ENCODE measurements at places on chromosomes 2 and 18.

- no peak for DNase-seq
Measured at GRCh38 chr2:159712929-159713420, 669 bp downstream of the MARCHF7 start.

DNA sequence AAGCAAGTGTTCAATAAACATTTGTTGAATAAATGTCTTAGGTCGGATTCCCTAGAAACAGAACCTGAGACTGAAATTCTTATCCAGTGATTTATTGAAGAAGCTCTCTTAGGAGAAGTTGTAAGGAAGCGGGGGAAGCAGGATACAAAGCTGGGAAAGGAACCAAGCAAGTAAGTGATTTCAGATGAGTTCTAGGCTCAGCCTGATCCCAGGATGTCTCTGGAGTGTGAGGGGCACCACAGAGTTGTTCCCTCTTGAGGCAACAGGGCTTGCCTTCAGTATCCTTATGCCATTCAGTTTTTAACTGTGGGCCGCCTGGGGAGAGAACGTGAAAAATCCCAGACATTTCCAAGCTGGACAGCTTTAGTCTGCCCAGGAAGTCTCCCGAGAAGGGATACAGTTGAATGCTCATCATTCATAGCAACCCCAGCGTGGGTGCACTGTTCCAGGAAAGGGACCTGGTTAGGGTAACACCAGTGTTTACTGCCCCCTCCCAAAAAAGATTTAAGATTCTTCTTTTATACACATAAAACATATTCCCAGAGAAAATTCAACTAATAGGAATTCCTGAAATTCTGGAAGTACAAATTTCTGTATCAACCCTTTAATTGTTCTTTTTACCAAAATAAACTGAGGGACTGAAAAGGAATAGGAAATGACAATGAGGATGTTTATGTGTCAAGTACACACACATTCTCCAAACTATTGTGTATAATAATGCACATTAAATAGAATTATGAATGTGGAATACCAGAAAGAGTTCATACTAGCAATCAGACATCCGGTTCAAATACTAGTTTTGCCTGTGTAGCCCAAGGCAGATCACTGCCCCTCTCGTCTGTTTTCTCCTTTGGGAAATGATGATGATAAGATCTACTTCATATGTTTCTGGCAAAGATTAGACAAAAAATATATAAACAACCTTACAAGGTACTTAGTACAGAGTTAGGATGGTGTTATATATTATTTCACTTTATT is 592.1 kb upstream of the CDH2 start:
- no peak for DNase-seq

- DNase-seq, result no peak
Measured at GRCh38 chr2:240400371-240401161, 34.9 kb upstream of the GPC1 start.

GRCh38 chr18:74715865-74716712 is 118.4 kb downstream of the ZNF407 start:
- no peak for DNase-seq

DNA sequence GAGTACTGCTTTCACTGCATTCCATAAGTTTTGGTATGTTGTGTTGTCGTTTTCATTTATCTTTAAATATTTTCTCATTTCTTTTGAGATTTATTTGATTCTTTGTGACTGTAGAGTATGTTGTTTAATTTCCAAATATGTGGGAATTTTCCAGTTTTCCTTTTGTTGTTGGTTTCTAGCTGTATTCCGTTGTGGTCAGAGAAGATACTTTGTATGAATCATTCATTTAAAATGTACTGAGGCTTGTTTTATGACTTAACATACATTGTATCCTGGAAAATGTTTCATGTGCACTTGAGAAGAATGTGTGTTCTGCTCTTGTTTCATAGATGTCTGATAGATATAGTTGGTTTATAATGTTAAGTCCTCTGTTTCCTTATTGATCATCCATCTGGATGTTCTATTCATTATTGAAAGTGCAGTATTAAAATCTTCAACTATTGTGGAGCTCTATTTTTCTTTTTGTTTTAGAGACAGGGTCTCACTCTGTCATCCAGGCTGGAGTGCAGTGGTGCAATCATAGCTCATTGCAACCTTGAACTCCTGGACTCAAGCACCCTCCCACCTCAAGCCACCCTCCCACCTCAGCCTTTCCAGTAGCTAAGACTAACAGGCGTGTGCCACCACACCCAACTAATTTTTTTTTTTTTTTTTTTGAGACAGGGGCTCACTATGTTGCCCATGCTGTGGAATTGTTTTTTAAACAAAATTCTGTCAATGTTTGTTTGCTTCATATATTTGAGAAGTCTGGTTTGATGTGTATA is 96.8 kb downstream of the TAF4B start:
- no peak for DNase-seq

- DNase-seq, result no peak
Measured at GRCh38 chr18:59006461-59007067, 133.1 kb upstream of the SEC11C start.

GRCh38 chr2:105052773-105053172 is 14.9 kb downstream of the MRPS9 start:
- DNase-seq, result no peak

- DNase-seq, result no peak
Measured at GRCh38 chr2:164368896-164369295, 252.4 kb downstream of the GRB14 start.

- DNase-seq, result no peak
Measured at GRCh38 chr2:125842041-125842440, 813.9 kb upstream of the GYPC start.

GRCh38 chr2:59449274-59449673 is 1104.2 kb downstream of the BCL11A start:
- no peak for DNase-seq

DNA sequence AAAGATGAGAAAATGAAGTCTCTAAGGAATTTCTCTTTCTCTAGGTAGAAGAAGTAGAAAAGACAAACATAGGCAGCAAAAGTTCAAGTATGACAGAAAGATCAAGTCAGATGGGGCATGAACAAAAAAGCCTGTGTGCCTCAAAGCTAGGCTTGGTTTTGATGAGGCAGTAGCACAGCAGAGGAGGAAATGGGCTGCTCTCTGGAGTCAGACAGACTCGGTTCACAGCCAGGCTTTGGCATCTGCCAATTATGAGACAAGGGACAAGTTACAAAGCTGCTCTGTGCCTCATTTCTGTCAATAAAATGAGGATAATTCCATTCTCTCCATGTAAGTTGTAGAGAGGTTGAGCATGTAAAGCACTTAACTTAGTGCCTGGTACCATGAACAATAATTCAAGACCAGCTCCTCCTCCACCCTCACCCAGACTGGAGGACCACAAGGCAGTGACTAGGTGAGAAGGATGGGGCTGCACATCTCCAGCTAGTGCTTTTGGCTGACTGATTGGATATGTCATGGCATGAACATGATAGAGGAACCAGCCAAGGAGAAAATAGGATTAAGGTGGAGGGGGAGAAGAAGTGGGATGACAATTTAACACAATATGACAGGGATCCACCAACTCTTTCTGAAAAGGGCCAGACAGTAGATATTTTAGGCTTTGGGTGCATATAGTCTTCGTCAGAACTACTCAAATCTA is 84.6 kb downstream of the TMEM163 start:
- DNase-seq, result no peak

DNA sequence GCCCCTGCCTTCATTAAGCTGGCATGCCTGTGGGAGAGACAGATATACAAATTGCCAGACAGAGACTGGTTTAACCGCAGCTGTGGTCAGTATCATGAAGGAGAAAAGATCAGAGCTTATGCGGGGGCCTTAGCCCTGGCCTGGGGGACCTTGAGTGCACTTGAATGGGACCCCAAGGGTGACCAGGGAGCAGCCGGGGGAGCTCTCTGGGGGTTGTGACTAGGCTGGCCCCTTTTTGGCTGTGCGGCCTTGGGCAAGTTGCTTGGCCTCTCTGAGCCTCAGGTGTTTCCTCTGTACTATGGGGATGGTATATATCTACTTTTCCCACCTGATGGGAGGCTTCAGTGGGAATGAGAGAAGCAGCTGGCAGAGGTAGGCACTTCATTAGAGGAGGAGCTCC is 35.7 kb downstream of the INHBB start:
- no peak for DNase-seq

- no peak for DNase-seq
Measured at GRCh38 chr2:188176620-188177019, 115.1 kb upstream of the GULP1 start.

DNA sequence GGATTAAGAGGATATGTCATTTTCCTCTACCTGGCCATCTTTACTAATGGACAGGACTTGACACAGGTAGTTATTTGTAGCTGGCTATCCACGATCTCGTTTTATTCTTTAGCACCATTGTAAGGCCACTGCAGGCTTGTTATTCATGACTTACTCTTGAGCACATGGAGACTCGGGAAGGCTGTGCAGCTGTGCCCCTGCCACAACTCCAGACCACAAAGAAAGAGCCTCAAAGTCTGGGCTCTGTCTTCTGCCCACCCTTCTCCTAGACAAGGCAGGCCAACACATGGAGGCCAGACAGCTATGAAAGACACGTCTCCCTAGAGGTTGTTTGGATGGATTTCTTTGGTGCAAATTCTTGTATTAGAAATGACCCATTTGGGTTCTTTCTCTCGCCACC is 133.8 kb downstream of the NAPG start:
- DNase-seq, result no peak

- no peak for DNase-seq
Measured at GRCh38 chr2:229407170-229407569, 136.1 kb upstream of the PID1 start.

- DNase-seq, result no peak
Measured at GRCh38 chr2:188523919-188524318, 232.2 kb downstream of the GULP1 start.

DNA sequence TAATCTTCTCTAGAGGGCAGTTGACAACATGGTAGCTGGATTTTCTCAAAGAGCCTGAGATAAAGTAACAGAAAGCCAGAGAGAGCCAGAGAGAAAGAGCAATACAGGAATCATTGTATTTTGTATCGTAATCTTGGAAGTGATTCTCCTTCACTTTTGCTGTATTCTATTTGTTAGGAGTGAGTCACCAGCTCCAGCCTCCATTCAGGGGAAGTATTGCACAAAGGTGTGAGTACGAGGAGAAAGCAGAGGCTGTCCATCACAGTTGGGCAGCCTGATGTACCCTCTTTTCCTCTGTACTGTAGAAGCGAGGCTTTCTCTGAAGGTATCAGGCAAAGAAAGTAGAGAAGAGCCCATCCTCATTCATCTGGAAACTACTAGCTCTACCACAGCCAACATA is 176.8 kb downstream of the KCNS3 start:
- no peak for DNase-seq

- no peak for DNase-seq
Measured at GRCh38 chr2:235727891-235728799, 234.3 kb downstream of the AGAP1 start.

DNA sequence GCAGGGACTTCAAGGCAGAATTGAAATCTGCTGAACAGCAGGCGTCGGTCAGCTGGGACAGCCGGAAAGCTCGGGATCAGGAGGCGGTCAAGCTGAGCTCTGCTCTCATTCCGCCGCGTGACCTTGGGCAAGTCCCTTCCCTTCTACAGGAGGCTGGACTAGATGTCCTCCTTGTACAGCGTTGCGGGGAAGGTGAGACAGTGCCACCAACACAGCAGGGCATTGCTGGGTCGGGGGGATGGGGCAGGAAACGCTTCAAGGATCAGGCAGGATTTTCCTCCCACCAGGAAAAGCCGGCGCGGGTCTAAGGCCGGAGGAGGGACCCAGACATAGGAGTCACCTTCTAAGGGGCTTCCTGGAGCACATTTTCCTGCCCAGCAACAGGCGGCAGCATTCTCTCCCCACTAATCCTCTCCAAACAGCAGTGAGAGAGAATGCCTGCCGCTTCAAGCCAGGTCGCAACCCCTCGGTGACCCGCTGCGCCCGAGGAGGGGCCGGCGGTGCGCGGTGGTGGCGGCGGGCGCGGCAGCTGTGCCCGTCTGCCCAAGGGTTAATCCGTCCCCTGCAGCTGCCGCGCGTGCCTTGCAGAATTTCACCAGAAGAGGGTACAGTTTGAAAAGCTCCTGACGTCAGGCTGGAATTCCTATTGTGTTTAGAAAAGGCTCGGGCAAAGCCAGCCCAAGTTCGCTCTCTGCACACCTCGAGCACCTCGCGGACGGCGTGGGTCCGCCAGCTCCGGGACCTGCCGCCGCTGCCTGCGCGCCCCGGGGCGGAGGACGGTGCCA is at the start of gene KCNF1:
Gene KCNF1, plus strand, starts transcription at position 644 of the 785 bp plus-strand sequence. CDS start 493 bp downstream, outside the sequence.
- no peak for DNase-seq

- no peak for DNase-seq
Measured at GRCh38 chr18:323253-323622, 55.4 kb upstream of the THOC1 start.

DNA sequence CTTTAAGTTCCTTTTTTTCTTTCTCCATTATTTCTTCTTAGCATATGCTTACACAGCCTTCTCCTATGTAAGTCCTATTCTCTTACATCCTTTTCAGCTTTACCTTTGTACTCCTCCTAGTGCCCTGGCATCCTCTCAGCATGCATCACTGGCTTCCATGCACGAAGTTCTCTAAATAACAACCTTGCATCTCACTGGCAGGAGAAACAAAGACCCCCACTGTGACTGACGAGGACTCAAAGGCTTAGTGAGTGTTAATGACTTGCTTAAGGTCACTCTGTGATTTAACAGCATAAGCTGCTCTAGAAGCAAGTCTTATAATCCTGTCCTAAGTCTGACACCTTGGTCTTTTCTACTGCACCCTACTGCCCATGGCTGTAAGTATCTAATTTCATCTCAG is 1236.0 kb upstream of the CELF4 start:
- no peak for DNase-seq

All from stimulated activated CD8-positive, alpha-beta memory T cell treated with anti-CD3 and anti-CD28 coated beads, Interleukin-7, amount 100 ng/mL, for 1 hour (primary cell).